Hematopoietic multipotent progenitor cell treated with erythropoietin and hydrocortisone succinate and interleukin-3 and kit ligand, for 8 days (in vitro differentiated cells): ENCODE measurements at places on chromosomes 1 and 21.

DNA sequence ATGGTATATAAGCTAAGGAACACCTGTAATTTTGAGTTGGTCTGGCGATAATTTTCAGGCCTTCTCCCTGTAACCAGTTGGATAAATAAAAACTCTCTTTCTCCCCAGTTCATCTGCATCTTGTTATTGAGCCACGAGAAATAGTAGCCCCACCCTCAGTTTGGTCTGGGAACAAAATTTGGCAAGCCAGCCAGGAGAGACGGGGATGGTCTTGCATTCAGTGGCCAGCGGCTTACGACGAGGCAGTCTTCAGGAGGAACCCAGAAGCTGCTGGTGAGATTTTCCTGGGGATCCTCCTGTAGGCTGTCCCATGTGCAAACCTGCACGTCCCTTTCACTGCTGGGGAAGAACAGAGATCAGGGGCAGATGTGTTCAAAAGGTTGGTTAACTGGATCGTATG is 174.6 kb downstream of the PLA2G4A start:
- DNase-seq, result no peak

DNA sequence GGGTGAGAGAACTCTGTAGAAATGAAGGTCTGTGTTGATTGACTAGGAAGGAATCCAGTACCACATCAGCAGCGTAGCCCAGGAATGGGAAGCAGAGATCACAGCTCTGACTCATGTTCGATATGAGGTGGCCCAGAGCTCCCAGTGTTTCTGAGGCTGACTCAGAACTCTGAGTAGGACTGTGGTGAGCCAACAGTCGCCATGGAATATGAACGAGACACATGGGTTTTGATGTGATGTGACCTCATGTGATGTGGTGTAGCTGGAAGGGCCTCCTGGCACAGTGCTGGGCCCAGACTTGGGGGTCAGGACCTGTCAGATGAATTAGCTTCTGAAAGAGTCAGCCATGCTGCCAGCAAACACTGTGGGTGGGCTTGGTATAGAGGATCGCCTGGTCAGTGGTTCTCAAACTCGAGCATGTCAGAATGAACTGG is 237.0 kb downstream of the MRPL39 start:
- no peak for DNase-seq

DNA sequence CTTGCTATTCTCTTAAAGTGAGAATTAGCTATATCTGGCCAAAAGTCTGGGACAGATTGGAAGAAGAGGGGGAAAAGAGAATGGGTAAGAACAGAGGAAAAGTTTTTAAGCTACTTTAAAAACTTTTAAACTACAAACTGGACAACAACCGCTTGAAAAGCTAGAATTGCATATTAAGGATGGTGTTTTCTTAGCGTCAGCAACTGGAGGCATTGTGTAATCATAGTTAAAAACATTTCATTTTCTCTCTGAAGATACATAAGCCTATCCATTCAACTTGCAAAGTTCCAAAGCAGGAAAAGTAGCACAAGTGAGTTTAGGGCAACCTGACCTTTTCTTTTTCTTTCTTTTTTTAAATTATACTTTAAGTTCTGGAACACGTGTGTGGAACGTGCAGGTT is 10.9 kb downstream of the PBX1 start:
- no peak for DNase-seq

DNA sequence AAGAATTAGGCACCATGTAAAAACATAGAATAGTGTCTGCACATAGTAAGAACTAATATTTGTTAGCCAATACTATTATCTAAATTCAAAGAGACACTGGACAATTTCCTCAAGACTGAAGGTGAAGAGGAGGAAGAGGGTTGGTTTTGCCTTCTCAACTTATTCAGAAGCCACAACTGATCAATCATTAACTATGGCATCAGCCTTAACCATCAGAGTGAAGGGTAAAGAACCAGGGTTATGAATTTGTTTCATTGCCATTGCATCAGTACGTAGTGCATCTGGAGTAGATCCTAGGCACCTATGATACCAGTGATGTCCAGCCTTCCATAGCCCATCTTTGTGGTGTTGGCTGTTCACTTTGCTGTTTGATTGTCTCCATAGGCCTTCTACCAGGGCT is 421.7 kb upstream of the DEPDC1 start:
- DNase-seq, result no peak

GRCh38 chr1:68361346-68361910 is 88.3 kb downstream of the RPE65 start:
- DNase-seq, result no peak

DNA sequence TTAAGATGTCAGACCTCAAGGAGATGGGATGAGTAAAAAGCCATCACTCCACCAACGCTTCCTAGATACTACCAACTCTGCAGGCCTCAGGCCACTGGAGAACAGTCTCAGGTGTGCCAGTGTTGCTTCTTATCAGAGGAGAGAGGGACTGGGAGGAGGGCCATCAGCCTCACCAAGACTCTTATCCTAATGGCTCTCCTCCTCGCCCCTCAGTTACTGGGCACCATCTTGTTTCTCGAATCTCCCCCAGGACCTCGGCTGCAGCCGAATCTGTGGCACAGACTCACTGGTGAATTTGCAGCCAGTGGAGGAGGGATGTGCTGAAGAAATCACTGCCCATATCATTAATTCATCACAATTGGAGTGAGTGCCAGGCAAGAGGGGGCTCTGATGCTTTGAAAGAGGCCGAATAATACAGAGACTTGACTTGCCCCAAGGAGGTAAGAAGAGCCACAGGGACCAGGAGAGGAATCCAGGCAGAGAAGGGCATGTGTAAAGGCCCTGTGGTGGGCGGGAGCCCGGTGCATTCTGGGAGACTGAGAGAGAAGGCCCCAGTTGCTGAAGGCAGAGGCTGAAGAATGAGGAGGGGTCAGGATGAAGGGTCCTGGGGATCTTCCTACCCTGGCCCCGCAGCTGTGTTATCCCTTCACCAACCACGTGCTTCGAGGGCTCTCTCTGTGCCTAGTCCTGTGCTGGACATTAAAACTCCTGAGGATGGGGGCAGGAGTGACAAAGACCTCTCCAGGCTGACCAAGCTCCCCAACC is 129.8 kb downstream of the PTPRU start:
- no peak for DNase-seq

DNA sequence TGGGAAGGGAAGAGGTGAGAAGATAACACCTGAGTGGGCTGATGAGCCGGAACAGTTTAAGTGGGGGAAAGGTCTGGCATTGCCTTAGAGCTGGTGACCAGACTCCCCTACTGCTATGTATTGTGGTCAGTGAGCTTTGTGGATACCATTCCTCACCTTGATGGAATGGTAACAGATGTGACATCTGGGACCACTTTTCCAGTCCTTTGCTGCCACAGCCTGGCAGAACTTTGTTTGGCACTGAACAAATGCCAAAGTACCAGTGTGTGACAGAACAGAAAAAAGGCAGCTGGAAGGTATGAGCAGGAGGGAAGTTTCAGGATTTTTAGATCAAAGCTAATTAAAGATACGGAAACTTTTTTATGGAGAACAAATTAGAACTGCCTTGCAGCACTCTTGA is 6.2 kb downstream of the MED8 start:
- DNase-seq, result no peak
